HAP-1 (cell line): ENCODE measurements at places on chromosomes 4 and X.

DNA sequence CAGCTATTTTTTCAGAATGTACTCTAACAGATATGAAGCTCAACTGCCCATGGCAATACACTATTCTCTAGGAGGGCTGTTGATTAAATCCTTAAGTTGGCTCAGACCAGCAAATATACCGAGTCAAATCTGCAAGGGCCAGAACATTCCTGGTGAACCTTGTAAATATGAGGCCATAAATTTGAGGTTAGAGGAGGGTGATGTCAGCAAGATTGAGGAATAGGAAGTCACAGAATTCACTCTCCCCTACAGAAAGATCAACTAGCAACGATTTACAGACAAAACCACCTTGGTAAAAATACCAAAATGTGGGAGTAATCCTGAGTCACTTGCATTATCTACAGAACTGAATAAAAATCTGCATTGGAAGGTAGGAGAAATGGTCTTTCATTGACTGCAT, 399.3 kb downstream of the GPM6A start:
- DNase-seq, result no peak

GRCh38 chrX:11103006-11103405, 8.1 kb upstream of the HCCS start:
- no peak for DNase-seq

DNA sequence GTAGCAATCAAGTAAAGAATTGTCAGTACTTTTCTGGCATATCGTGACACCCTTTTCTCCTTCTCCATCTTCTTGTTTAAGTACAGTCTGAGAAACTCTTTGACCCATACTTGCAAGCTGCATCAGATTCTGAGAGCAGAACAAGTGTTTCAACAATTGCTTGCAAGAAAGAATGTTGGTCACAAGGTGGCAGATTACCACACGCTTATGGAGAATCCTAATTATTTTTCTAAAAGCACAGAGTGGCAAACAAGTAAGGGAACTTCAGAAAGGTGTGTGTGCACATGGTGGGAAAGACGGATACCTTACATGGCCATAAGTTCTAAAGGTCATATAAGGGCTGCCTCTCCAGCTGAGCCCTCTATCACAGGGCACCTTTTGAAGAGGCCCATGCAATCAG, 136.4 kb upstream of the FGF13 start:
- DNase-seq, result no peak

GRCh38 chrX:151825925-151826485, 86.7 kb upstream of the MAGEA4 start:
- no peak for DNase-seq

- no peak for DNase-seq
Observed at GRCh38 chrX:5971300-5971699, 257.4 kb downstream of the NLGN4X start.

DNA sequence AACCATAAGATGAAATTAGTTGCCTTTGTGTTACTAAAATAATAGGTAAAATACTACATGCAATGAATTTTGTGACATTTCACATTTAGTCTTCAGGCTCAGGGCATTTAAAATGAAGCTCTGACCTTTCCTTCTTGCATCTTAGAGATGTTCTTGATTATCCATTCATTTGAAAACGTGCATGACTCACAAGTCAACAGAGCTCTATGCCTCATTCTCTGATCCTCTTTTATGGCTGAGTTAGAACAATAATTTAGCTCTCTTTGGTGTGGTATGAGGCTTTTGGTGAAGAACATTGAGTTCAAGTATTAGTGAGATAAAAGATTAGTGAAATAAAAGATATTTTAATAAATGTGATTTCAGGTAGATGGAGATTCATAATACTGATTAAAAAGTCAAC, 66.5 kb downstream of the TIGD2 start:
- DNase-seq, result no peak

DNA sequence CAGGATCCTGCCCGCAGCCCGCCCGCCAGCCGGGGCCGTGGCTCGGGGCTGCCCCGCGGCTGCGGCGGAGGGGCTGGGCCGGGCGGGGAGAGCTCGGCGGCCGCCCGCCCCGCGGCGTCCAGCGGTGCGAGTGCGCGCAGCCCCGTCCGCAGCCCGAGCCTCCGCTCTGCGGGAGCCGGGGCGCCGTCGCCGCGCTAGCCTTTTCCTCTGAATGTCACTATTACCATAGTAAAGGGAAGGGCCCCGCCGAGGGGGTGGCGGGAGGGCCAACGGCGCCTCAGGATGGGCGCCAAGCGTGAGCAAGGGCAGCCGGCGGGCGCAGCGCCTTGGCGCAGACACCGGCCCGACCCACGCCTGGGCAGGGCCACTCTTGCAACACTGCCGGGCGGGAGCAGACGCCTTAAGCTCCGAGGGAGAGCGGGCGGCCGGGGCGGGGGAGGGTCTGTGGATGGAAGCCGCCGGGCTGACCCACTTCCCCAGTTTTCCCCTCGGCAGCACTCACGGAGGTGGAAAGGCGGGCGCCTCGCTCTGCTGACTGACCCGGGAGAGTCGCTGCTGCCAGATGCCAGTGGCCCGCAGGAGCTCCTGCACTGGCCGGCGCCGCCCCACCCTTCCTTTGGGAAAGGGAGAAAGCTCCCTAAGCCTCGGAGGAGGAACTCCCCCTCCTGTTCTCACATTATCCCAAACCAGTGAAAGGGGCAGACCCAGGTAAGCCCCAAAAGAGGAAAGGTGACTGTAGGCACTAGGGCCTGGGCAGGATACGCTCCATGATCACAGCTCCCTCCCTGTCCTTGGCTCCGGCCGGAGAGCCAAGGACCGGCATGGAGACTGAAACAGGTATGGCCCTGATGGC, 329.4 kb downstream of the HNRNPD start:
- peak; percentile 74 for DNase-seq

- DNase-seq, result no peak
Observed at GRCh38 chr4:170675568-170676262, 586.0 kb upstream of the AADAT start.

GRCh38 chr4:73438582-73439215, 2.7 kb downstream of the AFP start:
- no peak for DNase-seq

DNA sequence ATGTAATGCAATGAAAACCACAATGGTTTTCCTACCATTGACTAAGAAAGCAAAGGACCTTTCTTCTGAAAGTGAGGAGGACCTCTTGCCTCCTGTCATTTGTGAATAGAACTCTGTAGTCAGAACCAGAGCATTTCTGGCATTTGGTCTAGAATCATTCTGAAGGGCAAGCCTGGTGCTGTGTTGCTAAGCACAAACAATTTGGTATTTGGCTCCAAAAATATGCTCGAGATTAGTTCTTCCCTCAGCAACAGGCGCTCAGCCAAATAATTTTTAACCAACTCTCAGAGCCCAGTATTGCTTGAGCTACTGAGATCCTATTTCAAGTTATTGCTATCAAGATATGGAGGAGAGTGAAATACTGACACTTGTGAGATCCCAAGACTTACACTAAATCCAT, 71.0 kb downstream of the SNCA start:
- DNase-seq, result no peak

- DNase-seq, result no peak
Observed at GRCh38 chrX:132671229-132671641, 182.4 kb upstream of the MBNL3 start.

GRCh38 chrX:68931345-68931744, 102.5 kb downstream of the EFNB1 start:
- no peak for DNase-seq

GRCh38 chr4:20217521-20217920, 34.2 kb upstream of the SLIT2 start:
- DNase-seq, result no peak

- DNase-seq, result peak; percentile 14
Observed at GRCh38 chr4:188428935-188429334, 289.7 kb downstream of the TRIML1 start.

DNA sequence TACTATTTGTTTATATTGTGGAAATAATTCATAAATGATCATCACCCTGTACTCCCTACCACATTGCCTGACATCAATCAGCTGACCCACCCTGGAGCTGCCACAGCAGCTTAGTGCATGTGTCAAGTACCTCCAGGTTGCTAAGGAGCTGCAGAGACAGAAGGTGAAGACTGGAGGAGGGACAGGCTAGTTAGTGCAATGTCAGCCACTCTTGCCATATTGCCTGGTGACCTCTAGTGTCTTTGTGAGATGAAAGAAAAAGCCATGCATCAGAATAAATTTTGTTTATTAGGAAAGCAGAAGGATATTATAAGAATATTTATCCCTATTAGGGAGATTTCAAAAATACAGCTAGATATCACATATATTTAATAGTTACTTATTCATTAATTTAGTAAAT, 243.9 kb upstream of the FAT4 start:
- DNase-seq, result peak; percentile 12

GRCh38 chr4:140260227-140260626, 106.2 kb upstream of the MAML3 start:
- DNase-seq, result no peak

DNA sequence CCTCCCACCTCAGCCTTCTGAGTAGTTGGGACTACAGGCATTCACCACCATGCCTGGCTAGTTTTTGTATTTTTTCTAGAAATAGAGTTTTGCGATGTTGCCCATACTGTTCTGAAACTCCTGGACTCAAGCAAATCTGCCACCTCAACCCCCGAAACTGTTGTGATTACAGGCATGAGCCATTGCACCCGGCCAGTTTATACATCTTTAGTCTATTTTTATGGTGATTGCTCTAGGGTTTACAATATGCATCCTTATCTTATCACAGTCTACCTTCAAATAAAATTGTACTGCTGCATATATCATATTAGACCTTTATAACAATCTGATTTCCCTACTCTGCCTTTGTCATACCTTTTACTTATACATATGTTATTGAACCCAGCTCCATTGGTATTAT, 56.9 kb downstream of the SOWAHB start:
- no peak for DNase-seq

GRCh38 chr4:142485452-142485851, 360.6 kb downstream of the INPP4B start:
- DNase-seq, result no peak

GRCh38 chr4:12286351-12286750, 857.7 kb upstream of the HS3ST1 start:
- DNase-seq, result no peak

DNA sequence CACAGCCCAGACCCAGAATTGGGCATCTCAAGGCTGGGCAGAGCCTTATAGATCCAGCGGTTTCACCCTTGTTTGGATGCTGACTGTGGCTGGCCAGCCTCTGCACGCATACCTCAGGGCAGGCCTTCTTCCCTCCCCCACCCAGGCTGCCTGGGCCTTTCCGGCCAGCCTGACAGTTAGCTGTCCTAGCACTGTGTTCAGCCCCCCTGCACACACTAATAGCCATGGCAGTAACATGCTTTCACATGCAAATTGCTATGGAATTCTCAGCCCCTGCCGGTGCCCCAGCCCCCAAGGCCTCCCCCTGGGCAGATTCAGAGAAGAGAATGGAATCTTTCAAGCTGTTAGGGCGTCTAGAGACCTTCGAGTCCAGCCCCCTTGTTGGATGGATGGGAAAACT, 17.7 kb downstream of the EFNB1 start:
- DNase-seq, result peak; percentile 89

- DNase-seq, result no peak
Observed at GRCh38 chr4:39559626-39560025, 32.4 kb upstream of the UGDH start.

DNA sequence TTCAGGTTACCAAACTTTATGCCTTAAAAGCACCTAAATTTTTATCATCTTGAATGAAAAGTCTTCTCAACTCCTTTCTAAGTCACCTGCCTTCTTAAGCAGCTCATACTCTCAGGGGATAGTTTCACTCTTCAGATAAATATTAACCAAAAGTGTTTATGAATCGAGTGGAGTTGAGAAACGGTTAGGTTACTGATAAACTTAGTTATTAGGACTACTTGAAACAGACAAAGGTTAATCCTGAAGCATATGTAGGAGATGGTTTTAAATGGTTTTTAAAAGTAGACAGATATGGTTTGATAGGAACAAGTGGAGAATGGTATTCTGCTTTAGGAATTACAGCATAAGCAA, 32.8 kb downstream of the CLDN22 start:
- DNase-seq, result no peak

- no peak for DNase-seq
Observed at GRCh38 chrX:130772776-130773143, 130.2 kb downstream of the ENOX2 start.

DNA sequence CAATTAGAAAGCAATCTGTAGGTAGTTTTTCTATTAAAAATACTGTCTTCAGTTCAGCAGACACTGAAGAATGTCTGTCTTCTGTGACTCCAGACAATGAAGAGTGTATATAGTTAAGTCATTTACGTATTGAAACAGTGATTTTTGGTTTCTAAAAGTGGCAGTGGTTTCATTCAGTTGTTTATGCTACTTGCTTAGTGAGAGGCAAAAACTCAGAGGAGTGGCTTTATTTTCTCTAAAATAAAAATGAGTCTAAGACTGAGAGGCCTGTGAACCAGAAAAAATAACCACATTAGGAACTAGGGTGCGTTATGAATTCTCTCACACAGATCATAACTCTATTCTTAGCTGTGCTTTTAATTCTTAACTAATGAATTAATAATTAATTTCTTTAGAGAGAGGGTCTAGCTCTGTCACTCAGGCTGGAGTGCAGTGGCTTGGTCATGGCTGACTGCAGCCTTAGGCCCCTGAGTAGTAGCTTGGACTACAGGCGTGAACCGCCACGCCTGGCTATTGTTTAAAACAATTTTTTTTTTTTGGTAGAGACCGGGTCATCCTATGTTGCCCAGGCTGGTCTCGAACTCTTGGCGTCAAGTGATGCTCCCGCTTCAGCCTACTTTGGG, 31.4 kb downstream of the FREM3 start:
- no peak for DNase-seq

- DNase-seq, result no peak
Observed at GRCh38 chr4:158020734-158021346, 152.0 kb downstream of the GASK1B start.
